Left ventricle myocardium inferior (tissue), 1 donor: ENCODE measurements at places on chromosomes 4 and X. TPM values are rescaled to one million over a fixed set of nuclear protein-coding genes. Genes with fewer than 3 reads are reported as not detected.

DNA sequence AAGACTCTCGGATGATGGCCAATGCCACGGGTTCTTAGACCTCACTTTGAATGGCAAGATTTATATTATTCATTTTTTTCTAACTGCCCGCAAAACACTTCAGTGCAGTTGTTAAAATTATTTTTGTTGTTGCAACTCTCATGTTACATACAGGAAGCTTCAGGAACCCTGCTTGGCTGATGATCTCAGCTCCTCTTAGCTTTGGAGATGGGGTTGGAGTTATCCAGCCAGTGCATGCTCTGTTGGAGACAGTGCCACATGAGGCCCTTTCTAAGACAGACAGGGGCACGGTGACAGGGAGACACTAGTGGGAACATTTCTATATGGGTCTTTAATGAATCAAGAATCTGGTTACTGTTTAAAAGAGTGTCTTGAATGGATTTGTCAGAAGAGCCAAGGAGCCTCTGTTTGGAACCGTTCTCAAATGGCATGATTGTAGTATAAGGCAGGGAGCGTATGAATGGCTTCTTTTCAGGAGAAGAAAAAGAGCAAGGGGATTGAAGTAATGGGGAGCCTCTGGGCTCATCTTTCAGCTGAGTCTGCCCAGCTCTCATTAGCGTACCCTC lies 61.9 kb upstream of the ENPP6 start:
- no peak for DNase-seq

DNA sequence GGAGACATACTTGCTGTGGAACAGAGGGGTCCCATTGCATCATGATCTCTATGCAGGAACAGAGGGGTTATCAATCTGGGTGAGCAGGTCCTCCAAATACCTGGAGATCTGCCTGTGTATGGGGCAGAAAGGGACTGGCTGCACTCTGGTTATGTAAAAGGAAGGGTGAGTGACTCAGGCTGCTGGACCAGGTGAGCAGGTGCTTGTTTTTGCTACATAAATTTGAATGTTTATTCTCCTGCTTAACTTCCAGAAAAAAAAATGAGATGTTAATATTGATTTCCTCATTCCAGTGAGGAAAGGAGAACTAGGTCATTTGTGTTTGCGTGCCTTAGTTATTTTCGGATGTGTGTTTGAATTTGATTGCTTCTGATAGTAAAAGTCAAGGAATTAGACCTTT lies 225.8 kb upstream of the TRAM1L1 start:
- DNase-seq: no peak

Gene MTNR1A
- total RNA-seq: not detected

Gene DMRTC1
- total RNA-seq: not detected

Gene SEC31A
- total RNA-seq: 115 TPM
